ENCODE measurements at places on chromosomes 3 and 15. TPM values are rescaled to one million over a fixed set of nuclear protein-coding genes. Genes with fewer than 3 reads are reported as not detected.

Gene SPATA12
- total RNA-seq = not detected

Gene RPN1
- 409 TPM for total RNA-seq

Gene CCDC39
- total RNA-seq = not detected

Gene COL6A5
- not detected for total RNA-seq

Gene GPR87
- 61.2 TPM for total RNA-seq

Gene CDHR4
- not detected for total RNA-seq

Gene CLDN16
- total RNA-seq = not detected

Gene BMF
- 0.04 TPM for total RNA-seq

Gene BFSP2
- not detected for total RNA-seq

Gene C3orf85
- not detected for total RNA-seq

Gene CEMIP
- 1.1 TPM for total RNA-seq

Gene OCA2
- not detected for total RNA-seq

Gene FBLN2
- 0.86 TPM for total RNA-seq

Gene ADCY5
- total RNA-seq = 0.08 TPM

Gene PRR20G
- total RNA-seq = not detected

Gene MKRN3
- total RNA-seq = 0.80 TPM

Gene ECE2
- total RNA-seq = not detected

Gene SLCO2A1
- under 0.01 TPM for total RNA-seq

Gene P3H2
- 76.2 TPM for total RNA-seq

Gene PARP15
- 0.04 TPM for total RNA-seq

Gene PLIN1
- total RNA-seq = 0.08 TPM

Gene SPINK8
- not detected for total RNA-seq

Gene KIF15
- total RNA-seq = 12.6 TPM

Gene ZIC1
- total RNA-seq = 1.2 TPM

Gene SEMA4B
- total RNA-seq = 95.7 TPM

Gene SLC9C1
- total RNA-seq = not detected

Gene IMPG2
- total RNA-seq = 0.04 TPM

Gene NR1I2
- 0.08 TPM for total RNA-seq

Gene NAA50
- 149 TPM for total RNA-seq

Gene HAUS2
- 35.3 TPM for total RNA-seq

Gene ADAMTS17
- 0.86 TPM for total RNA-seq

Gene CX3CR1
- not detected for total RNA-seq

Gene RTP3
- total RNA-seq = not detected

All from hair follicular keratinocyte (primary cell).